ENCODE measurements at places on chromosomes 1 and 21.

DNA sequence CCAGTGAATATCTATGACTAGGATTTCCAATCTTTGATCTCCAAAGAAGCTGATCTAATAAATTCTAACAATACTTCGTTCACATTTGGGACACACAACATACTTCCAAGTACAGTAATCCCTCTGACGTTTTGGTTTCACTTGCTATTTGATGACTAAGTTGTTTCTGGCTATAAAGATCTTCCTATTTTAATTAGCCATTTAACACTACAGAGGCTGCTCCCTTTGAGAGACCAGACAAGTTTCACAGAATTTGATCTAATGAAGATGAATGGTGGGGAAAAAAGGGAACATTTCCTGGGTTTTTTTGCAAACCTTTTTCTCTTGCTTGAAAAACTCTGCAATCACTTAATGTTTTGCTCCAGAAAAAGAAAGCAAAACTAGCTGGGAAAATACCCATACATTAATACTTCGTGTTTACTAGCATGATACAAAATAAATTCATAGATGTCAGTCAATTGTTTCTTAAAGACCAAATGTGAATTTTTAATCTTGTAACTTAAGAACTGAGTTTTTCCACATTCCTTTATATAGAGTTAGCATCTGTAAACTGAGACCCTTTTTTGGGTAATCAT is 28.0 kb upstream of the GLIS1 start:
- no peak for DNase-seq

- DNase-seq, result peak; percentile 20
Observed at GRCh38 chr1:79128722-79129121, 122.2 kb upstream of the ADGRL4 start.

DNA sequence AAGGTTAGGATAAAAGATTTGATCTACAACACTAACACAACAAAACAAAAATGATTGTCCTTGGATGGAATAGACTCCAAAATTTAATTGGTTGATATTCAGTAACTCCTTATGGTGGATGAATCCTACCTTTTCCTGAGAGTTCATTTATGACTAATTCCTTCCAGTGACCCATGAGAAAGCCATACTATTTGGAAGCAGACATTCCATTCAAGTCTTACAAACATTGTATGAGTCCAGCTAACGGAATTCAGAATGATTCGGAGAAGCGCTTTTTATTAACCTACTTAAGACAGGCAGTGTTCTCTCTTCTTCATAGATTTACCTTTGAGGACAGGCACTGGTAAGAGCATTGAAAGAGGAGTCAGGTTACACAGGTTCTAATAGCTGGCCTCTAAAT is 155.6 kb upstream of the ZNF648 start:
- DNase-seq, result no peak

DNA sequence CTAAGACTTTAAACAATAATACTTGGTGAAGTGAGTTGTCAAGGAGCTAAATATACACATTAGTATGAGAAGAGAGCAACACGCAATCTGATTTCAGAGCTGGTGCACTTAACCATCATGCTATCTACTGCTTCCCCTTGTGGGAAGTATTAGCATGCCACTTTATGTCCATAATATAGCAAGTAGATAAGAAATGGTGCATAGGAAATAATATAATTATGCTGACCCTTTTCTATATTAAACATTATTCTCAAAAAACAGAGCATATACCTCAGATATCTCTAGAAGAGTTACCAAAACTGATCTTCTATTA is 63.4 kb downstream of the MAGI3 start:
- DNase-seq, result no peak

DNA sequence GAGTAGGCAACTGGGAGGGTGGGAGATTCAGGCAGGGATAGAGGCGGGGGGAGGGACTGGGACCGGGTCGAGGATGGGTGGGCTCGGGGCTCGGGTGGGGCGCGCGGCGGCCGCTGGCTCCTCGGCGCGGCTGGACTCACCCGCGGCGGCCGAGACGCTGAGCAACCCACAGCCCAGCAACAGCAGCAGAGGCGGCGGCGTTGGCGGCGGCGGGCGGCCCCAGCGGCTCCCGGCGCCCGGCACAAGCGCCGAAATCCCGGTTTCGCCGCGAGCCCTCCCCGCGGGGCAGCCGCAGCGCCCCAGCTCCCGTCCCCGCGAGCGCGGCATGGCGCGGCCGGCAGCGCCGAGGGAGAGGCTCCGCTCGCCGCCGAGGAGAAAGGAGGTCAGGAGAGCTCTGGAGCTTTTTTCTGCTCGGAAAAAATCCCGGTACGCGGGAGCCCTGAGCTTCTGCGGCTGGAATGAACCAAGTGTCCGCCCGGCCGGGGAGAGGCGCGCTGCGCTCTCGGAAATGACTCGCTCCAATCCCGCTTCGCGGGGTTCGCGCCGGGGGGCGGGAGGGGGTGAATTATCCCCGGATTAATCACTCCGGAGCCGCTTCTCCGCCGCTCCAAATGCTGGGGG is at the start of gene CSMD2:
CSMD2 (minus strand) TSS at position 460 of the 621 bp plus-strand sequence; CDS start at position 327, 133 bp downstream.
- DNase-seq, result peak; percentile 53

- peak; percentile 34 for DNase-seq
Observed at GRCh38 chr1:201119206-201120197, 7.3 kb upstream of the CACNA1S start.

DNA sequence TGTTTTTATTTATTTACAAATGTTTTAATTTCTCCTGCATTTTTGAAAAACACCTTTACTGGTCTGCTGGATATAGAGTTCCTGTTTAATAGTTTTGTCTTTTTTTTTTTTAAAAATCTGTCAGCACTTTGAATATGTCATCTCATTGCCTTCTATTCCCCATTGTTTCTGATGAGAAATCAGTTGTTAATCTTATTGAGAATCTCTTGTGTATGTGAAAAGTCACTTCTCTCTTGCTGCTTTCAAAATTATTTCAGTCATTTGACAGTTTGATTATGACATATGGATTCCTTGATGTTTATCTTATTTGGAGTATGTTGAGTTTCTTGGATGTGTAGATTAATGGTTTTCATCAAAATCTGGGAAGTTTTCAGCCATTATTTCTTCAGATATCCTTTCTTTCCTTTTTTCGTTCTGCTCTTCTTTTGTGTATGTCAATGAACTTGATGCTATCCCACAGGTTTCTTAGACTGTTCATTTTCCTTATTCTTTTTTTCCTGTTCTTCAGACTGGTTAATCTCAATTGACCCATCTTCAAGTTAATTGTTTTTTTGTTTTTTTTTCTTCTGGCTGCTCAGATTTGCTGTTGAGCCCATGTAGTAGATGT is 51.2 kb upstream of the CCDC190 start:
- DNase-seq, result no peak

GRCh38 chr1:9680828-9681227 is 29.3 kb downstream of the PIK3CD start:
- DNase-seq, result no peak

- DNase-seq, result no peak
Observed at GRCh38 chr1:61397935-61398334, 315.6 kb downstream of the NFIA start.

DNA sequence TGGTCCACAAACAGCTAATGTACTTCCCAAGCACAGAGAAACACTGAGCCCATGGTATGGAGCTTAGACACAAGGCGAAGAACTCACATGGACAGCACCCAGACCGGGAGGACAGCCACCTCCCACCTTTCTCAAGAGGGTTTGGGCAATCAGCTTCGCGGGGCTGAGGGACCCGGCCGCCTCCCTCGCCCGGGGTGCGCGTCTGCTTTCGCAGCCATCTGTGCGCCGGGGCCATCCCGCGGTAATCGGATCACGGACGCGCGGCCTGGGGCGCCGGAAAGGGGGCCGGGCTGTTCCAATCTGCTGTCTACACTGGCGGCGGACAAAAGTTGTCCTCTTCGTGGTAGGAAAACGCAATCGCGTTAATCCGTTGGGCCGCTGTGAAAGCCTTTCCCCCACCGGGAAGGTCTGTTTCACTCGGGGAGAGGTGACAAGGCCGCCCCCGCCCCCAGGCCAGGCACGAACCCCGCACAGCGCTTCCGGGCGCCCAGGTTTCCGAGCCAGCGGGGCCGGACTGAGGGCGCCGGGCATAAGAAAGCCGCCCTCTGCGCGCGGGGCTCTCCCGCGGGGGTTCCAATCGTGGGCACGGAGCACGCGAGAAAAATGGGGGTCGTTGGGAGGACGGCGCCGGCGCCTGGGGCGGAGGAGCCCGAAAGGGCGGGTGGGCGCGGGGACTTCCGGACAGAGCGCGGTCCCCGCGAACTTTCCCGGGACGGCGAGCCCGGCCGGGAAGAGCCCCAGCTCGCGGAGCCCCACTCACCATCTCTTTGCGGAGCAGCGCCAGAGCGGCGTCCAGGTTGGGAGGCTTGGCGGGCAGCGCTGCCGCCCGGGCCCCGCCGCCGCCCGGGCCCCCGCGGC is 664 bp downstream of the FAM89A start:
- peak; percentile 40 for DNase-seq

DNA sequence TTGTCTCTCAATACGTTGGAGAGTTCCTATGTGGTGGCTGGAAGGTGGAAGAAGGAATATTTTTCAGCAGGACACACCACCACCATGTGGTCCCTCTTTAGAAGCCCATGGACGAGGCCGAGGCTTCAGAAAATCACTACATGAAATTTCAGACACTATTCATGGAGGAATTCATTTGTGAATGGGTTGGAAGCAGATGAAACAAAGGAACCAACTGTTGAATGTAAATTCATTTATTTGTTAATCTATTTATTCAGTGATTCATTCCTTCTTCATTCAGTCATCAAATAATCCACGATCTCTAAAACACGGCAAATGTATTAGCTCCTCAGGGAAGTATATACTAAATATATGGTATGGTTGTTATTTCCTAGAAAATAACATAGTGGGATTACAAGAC is 12.2 kb downstream of the SLC35F3 start:
- no peak for DNase-seq

DNA sequence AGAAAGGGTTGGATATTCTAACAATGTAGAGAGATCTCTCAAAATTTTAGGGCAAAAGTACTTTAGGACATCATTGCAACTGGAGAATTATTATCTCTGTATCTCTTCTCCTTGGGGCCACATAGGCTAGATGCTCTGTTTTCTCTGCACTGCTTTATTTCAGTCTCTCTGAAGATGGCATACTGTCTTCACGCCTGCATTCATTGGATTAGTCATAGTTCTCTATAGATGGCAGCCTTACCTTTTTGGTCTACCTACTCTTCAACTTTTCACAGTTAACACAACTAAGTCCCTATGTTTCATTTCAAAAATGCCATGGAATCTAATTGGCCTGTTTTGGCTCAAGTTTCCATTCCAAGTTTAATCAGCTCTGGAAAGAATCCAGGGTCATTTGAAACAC is 1623.3 kb upstream of the B3GALT2 start:
- no peak for DNase-seq

GRCh38 chr1:42913426-42914091 is 45.1 kb downstream of the SLC2A1 start:
- DNase-seq, result peak; percentile 41

DNA sequence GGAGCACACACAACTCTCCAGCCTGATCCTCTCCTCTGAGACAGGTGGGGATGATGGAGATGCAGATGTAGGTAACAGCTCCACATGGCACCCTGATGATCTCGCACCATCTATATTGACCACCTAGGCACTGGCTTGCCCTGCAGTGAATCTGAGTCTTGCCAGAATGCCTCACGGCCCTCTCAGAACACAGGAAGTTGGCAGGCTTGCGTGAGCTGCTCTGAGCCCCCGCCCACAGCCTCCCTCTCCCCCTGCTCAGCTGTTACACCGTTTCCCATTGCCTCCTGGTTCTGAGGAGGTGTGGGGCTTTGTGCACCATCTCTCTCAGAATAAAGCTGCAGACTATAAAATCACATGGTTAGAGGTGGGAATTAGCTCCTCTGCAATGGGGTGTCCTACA is 48.0 kb downstream of the URB2 start:
- DNase-seq, result no peak

- DNase-seq, result no peak
Observed at GRCh38 chr1:10292188-10292587, 81.8 kb downstream of the KIF1B start.

- DNase-seq, result no peak
Observed at GRCh38 chr1:182080040-182080439, 18.5 kb upstream of the ZNF648 start.

DNA sequence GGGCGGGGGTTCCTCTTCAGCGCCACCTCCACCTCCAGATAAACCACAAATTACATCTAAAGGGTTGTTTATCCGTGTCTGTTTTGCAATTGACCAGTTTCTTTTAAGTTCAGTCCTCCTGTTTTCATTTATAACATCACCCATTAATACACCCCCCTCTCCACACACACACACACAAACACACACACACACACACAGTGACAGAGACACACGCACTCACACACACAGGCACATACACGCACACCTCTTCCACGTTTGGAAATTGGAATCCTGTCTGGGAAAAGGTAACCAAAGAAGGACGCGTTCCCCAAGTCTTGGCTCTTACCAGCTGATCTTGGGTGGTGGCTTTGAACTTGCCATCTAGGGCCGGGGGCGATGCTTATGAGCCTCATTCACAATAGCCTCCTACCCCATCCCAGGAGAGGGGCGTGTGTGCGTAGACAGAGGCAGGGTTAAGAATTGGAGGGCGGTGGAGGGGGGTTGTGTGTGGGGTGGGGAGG is 442 bp upstream of the CSMD2 start:
- DNase-seq, result no peak

DNA sequence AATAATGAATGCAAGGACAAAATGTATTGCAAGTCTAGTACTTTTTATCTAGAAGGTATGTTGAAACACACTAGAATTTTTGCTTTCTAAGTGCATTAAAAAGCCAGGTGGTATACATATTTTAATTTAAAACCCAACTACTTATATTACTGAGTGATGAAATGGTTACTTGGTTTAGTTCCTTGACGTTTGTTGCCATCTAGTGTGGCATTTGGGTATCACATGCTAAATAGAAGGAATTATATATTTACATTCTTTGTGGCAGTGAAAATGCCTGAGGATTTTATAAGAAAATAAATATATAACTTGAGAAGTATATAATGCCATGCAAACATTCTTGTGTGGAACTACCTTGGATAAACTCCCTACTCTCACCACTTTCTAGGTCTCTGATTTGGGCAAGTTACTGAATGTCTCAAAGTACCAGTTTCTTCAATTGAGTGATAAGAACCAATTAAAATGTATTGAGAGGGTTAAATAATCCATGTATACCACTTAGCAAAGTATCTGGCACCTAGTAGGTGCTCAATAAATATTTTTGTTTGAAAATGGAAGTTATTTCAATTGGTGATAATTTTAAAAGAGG is 69.6 kb downstream of the SDCCAG8 start:
- peak; percentile 41 for DNase-seq

GRCh38 chr1:1554550-1554925 is 14.1 kb upstream of the TMEM240 start:
- no peak for DNase-seq

- DNase-seq, result no peak
Observed at GRCh38 chr1:154856049-154856448, 14.0 kb downstream of the KCNN3 start.

- DNase-seq, result no peak
Observed at GRCh38 chr21:35156293-35157278, 107.5 kb upstream of the RUNX1 start.

DNA sequence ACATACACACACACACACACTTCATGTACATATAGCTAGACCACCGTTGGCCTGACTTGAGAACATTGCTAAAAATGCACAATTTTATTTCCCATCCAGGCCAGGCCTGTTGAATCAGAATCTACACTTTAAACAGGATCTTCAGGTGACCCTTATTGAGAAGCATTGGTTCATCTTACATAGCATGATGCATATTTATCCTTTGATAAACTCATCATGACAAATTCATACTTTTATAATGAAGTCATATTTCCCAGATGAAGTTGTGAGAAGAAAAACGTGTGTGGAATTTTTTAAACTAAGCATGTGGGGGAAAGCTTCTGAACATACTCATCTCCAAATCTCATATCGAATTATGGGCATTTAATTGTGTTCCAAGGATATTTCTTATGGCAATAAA is 877.7 kb downstream of the MRPL39 start:
- DNase-seq, result no peak
